ENCODE measurements at places on chromosomes 2 and 18.

DNA sequence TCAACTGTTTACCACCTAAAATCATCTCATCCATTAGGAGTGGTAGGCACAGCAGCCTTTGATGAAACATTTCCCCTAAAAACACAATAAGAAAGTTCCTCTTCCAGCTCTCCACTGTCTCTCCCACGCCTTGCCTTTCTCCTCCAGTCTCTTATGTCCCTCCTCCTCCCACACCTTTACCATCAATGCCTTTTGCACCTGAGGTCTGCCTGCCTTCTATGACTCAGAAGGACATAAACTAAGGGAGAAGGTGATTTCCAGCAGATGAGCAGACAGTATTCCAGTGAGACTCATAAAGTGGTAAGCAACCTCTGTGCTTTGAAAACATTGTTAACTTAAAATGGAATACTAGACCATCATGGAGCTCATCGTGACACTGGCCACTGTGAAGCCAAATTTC is 34.2 kb upstream of the NDUFV2 start:
- DNase-seq = no peak

DNA sequence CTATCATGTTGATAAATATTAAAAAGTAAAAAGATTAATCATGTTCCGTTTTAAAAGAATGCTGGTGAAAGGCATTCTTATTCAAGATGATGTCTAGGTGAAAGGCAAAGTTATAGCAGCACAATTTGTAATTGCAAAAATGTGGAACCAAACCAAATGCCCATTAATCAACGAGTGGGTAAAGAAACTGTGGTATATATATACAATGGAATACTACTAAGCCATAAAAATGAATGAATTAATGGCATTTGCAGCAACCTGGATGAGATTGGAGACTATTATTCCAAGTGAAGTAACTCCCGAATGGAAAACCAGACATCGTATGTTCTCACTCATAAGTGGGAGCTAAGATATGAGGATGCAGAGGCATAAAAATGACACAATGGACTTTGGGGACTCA is 286.4 kb downstream of the ARHGAP15 start:
- DNase-seq = no peak

DNA sequence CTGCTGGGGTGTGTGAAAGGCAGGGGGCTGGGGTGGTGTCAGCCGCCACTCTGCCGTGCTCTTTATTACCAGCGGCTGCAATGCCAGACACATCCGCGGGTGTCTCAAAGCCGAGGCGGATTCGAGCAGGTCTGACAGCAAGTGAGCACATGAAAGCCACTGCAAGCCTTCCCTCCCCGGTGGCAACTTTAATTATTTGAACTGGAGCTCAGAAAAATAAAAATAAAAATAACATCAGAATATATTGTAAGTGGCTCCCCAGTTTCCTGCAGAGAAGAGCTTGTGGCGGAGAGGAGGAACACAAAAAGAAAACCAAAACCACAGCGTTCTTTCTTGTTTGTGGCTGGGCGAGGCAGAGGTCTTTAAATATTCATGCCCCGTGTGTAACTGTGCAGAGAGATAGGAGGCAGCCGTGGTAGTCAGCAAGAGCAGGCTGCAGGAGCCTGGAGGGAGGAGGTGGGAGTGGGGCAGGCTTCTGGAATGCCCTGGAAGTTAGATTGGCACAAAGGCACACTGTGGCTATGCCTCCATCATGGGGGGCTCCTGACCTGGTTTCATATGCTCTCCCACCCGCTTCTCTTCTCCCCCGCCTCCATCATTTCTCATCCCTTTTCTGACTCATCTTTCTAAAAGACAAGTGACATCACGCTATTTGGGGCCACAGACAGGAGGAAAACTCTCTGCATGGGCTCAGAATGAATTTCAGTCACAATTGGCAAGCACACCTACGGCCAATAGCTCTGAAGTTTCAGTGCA is 199.8 kb downstream of the CLIP4 start:
- DNase-seq = no peak

GRCh38 chr2:206442833-206443734 is at the start of gene ADAM23:
TSS of gene ADAM23 (plus strand) at chr2:206443532. CDS start at chr2:206443867, 335 bp downstream.
- DNase-seq = peak; percentile 12

DNA sequence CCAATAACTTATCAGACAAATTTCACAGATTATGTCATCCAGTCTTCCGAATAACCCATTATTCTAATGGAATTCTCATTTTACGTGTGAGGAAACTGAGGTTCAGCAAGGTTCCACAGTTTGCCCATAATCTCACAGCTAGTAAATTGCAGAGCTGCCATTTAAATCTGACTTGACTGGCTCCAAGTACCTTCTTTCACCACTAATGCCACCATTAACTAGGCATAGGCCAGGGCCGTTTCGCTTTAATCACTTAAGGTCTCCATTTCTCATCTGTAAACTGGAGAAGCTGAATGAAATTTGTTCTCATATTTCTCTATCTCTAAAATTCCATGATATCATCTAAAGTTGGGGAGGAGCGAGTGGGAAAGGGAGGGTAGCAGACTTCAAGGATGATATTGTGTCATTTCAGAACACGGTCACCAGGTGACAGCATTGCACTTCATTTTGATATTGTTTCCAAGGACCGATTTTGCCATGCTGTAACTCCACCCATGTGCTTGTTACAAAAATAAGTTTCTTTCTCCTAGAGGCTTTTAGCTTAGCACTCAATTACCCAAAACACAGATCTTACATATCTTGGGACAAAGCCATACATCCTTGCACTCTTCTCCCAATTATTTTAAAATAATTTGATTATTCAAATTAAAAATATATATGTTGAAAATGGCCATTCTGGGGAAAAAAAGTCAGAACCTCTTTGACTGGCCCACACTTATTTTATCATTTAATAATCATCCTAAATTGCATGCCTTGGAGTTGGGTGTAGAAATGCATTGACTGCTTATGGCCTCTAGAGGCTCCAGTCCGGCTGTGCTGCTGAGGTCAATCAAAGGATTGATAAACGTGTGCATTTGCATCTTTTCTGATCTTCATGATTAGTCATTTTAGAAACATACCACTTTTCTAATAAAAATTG is 123.8 kb downstream of the AKAIN1 start:
- DNase-seq = no peak

- peak; percentile 64 for DNase-seq
Measured at GRCh38 chr2:7272210-7272609, 355.0 kb downstream of the RNF144A start.

All from fibroblast of skin of left biceps (primary cell).